Ureter (tissue), 1 donor: ENCODE measurements at places on chromosomes 4 and X. TPM values are rescaled to one million over a fixed set of nuclear protein-coding genes. Genes with fewer than 3 reads are reported as not detected.

DNA sequence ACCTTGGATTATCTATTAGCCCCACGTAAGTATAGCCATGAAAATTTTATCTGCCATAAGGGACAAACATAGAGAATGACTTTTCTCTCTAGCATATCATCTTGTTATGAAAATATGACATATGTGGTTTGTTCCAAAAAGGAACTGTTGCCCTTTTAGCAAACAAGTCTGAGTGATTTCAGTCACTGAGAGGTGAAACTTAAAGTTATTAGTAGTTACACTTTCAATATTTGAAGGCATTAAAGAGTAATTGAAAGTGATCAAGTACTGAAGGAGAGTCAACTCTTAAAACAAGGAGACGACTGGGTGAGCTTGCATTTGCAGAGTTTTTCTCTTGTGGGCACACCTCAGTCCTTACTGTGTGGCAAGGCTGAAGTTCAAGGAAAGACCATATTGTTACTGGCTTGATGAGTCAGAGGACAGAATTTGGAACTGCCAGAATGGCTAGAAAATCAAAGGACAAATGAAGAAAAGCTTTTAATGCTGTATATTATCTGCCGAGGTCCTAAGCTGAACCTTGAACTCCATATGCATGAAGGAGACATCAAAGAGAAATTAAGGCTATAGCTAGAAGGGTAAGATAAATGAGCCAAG lies 205.1 kb upstream of the EMCN start:
- DNase-seq: no peak

DNA sequence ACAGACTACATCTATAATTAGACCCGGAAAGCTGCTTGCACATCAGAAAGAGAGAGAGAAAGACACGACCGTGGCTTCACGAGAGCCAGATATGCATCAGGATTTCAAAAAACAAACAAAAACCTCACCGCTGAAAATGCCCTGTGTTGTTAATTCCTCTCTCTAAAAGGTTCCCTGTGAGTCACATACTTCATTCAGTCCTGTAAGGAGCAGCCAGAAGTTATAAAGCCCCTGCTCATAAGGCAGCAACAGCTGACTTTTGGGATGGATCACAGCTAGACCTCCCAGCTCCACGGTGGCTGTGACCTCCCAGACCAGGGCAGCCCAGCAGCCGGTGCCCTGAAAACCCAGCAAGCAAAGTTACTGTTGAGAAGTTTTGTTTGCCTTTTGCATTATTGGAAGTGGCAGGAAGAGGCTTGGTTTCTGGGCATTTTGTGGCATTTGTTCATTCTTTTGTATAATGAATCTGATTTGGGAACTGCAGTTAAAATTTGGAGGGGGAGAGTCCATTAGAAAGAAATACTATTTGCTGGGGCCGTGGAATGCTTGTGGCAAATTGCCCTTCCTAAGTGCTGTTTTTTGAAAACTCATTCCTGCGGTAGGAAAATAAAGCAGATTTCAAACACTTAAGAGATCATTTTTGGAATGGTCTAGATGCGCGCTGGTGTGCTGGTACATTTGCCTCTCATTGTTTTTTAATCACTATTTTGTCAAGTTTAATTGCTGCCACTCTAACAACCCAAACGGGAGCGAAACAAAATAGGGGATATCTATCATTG lies 520.4 kb downstream of the BCOR start:
- DNase-seq: no peak

- DNase-seq: no peak
Observed at GRCh38 chrX:136941396-136942337, 61.1 kb upstream of the RBMX start.

- no peak for DNase-seq
Observed at GRCh38 chr4:117800636-117801035, 233.7 kb upstream of the NDST3 start.

DNA sequence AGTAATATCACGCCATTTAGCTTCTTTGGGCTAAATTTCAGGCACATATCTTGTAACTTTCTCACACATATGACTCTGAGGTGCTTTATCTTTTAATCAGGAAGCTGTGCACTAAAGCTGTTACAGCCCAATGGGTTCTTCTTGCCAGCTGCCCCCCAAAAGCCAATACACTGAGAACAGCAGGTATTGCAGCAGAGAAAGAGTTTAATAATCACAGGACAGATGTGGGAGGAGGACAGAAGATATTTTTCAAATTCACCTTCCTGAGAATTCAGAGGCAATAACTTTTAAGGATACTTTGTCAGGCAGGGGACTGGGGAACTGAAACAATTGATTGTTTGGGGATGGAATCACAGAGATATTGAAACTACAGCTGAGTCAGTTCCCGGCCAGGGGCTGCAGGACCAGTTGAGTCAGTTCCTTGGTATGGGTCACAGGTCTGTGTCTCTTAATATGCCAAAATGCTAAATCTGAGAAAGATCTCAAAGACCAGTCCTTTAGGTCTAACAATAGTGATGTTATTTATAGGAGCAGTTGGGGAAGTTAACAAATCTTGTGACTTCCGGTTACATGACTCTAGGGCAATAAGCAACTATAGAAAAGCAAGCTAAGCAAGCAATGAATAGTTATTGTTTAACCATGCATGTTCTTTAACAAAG lies 28.1 kb downstream of the DDIT4L start:
- no peak for DNase-seq

DNA sequence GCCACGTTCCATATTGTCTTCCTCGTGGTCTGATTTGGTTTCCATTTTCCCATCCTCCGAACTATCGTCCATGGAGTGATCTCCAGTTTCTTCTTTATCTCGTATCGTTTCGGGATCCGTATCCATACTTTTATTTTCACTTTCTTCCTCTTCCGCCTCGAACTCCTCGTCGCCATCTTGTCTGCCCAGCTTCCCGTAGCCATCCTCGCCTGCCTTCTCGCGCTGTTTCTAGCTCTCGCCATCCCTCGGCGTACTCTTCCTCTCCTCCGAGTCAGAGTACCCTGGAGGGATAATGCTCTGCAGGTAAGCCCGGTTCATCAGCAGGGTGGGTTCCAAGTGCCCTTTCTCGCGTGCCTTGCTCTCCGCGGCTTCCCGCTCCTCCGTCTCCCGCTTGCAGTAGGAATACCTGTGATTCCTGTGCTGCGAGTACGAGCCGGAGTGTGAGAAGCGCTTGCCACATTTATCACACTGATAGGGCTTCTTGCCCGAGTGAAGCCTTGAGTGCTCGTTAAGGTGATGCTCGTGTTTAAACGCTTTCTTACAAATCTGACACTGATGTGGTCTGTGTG lies 134.5 kb upstream of the TAPT1 start:
- no peak for DNase-seq

DNA sequence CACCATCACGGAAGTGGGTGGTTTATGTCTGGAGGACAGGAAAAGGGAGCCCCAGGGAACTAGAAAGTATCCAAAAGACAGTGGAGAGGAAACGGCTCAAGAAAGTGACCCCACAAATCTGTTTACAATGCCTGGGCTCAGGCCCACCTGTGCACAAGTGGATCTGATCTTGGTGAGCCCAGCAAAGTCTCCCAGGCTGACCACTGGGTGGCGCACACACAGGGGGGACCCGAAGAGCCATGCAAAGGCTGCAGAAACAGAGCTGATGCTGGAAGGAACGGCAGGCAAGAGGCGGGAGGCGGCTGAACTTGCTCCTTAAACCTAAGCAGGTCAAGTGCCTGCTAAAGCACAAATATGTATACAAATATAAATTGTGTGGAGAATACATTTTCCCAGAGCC lies 9.6 kb downstream of the HAUS7 start:
- DNase-seq: no peak

- DNase-seq: no peak
Observed at GRCh38 chrX:9227276-9227675, 193.3 kb upstream of the FAM9B start.

- DNase-seq: no peak
Observed at GRCh38 chr4:98508829-98509598, 149.4 kb downstream of the TSPAN5 start.

GRCh38 chrX:42519666-42520231 lies 258.2 kb downstream of the PPP1R2C start:
- DNase-seq: no peak

Gene EIF2S3
- 215 TPM for total RNA-seq

Gene TMSB15A
- not detected for total RNA-seq

Gene POU3F4
- not detected for total RNA-seq

Gene TSPAN7
- 47.0 TPM for total RNA-seq

Gene FAM236A
- not detected for total RNA-seq

Gene BCORL1
- total RNA-seq: 12.6 TPM

Gene FAM90A26
- total RNA-seq: not detected

Gene RBM46
- not detected for total RNA-seq
